Hypothalamus (tissue), 51 donors: ENCODE measurements at places on chromosomes 16 and 17.

GRCh38 chr16:27779641-27780164, 229.8 kb downstream of the KATNIP start:
- no peak for DNase-seq

DNA sequence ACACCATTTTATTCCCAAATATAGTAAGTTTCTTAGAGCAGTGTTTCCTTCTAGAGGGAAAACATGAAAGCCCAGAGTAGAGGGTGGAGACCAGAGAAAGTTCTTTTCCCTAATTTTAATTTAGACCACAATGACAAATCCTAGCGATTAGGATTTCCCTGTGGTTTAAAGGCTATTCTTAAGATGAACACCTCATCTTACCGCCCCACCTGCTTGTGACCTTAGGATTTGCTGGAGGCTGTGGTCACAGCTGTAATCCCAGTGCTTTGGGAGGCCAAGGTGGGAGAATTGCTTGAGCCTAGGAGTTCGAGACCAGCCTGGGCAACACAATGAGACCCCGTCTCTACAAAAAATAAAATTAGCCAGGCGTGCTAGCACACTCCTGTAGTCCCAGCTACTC, 51.1 kb downstream of the GPRC5B start:
- no peak for DNase-seq

- no peak for DNase-seq
Observed at GRCh38 chr17:62597920-62598319, 29.6 kb upstream of the MRC2 start.

GRCh38 chr16:12589676-12590075, 214.0 kb downstream of the CPPED1 start:
- no peak for DNase-seq

GRCh38 chr17:19264268-19264667, 27.1 kb downstream of the EPN2 start:
- no peak for DNase-seq

- DNase-seq, result no peak
Observed at GRCh38 chr16:50437769-50438437, 69.1 kb upstream of the BRD7 start.

- DNase-seq, result no peak
Observed at GRCh38 chr17:77403854-77404253, 263.1 kb downstream of the SEC14L1 start.

GRCh38 chr17:32596628-32597027, 109.8 kb downstream of the CDK5R1 start:
- DNase-seq, result no peak

- no peak for DNase-seq
Observed at GRCh38 chr17:36089888-36090836, at the start of gene CCL3. Gene CCL3, minus strand, starts transcription at chr17:36090143. Its CDS starts 85 bp downstream, at chr17:36090058.

- no peak for DNase-seq
Observed at GRCh38 chr17:16507918-16508533, 16.0 kb upstream of the LRRC75A start.

- DNase-seq, result no peak
Observed at GRCh38 chr16:86581458-86581857, 3.1 kb downstream of the FOXL1 start.

GRCh38 chr17:35046245-35046644, 17.3 kb downstream of the RFFL start:
- DNase-seq, result no peak

DNA sequence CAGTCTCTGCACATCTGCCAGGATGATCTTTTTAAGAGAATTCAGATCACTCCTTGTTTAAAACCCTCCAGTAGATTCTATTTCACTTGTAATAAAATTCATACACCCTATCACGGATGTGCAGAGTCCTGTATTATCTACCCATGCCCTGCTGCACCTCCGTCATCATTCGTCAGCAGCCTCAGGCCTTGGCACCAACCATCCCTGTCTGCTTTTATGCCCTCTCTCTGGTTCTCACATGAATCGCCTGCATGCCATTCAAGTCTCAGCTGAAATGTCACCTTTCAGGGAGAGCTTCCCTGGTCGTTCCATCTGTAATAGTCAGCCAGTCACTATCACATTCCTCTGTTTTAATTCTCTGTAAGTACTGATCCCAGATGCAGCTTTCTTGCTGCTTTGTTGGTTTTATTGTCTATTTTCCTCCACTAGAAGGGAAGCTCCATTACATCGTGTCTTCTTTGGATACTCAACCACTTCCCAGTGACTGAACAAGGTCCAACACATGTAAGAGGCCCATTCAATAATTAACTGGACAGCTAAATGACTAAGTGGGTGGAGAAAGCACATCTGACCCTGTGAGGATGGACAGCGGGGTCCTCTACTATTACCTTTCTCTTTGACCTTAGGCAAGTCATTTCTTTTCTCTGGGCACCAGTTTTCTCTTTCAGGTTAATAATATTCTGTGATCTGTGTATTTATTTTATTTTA, 81.2 kb upstream of the GOT2 start:
- DNase-seq, result no peak

DNA sequence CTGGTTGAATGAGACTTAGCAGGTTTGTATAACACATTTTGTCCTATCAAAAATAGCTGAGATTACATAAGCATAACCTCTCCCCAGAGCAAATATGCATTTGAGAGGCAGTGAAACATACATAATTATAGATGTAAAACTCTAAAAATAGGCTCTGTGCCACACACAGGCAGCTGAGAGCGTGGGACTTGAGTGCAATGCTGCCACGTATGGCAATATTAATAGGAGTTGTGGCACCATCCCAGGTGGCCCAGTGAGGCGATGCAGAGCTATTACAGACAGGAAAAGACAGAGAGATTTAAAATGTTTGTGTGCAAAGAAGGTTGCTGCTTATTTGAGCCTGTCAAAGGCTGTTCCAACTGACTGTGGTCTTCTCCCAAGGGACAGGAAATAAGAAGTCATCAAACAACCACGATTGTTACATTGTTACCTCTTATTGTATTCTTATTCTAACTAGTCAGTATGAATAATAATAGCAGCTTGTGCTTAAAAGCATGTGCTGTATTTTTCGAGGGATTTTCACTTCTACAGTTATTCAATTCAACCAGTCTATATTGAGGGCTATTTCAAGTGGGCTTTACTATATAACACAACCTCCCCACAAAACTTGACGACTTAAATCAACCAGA, 116.5 kb downstream of the SALL1 start:
- DNase-seq, result no peak

DNA sequence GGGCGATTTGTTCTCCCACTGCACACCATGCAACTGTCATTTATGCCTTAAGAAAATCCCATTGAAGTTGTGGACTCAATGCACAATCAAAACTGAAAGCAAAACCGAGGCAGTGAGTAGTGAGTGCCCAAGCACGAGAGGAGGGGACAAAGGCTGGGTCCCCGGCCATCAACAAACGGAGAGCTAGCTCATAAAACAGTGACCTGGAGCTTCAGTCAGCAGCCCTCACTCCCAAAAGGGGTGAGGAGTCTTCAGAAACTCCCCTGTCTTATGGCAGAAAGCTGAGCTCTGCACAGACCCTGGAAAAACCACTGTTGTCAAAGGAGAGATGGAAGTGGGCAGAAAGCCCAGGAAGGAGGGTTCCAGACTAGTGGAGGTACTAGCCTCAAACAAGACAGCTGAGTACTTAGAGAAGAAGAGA, 96.9 kb downstream of the ADCY9 start:
- DNase-seq, result no peak

- no peak for DNase-seq
Observed at GRCh38 chr16:19127674-19128131, 13.9 kb downstream of the ITPRIPL2 start.

GRCh38 chr17:58684003-58684402, 7.8 kb downstream of the TEX14 start:
- DNase-seq, result no peak

DNA sequence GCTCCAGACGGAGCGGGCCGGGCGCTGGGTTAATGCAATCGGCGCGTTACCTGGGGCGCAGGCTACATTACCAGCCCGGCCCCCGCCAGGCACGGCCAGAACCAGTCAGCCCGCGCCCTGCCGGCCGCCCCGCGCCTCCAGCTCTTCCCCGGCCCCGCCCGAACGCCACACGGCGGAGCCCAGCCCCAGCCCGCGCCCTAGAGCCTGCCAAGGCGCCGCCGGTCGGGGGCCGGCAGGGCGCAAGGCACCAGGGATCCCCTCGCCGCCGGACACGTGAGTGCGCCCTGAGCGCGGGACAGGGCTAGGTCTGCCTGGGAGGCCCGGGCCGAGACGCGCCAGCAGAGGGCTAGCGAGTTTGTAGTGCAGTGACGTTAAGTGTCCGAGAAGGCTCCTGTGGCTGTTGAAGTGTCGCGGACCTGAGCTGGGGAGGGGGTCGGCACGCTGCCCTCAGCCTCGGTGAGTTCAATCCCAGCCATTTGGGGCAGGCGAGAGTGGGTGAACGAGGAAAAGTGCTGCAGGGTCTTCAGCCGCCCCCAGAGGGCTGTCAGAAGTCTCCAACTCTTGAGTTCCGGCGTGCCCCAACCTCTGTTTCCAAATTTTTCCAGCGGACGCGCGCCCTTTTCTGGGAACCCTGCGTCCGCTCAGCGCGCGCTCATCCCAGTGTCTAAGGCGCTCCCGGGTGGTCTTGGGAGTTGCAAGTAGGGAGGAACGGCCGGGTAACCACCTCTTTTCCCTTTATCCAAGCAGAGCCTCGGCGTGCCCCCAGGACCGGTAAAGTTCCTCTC, at the start of gene SLC6A2:
TSS of gene SLC6A2 (plus strand) at position 92 of the 785 bp plus-strand sequence. CDS start 707 bp downstream, outside the sequence.
- no peak for DNase-seq

DNA sequence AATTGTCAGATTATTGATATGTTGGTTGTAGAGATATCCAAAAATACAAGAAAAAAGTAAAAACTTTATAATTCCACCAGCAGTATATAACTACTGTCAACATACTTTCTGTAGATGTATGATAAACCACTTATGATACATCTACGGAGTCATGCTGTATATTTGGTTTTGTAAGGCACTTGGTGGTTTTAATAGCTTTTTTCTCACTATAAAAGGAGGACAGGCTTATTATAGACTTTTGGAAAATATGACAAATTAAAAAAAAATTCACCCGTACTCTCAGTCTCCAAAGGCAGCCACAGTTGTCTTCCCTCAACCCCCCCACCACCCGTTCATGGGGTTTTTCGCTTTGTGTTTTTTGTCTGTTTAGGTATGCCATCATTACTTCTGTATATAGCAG, 14.8 kb downstream of the RAI1 start:
- DNase-seq, result no peak

GRCh38 chr17:41799366-41799765, 12.4 kb downstream of the P3H4 start:
- DNase-seq, result no peak

- DNase-seq, result no peak
Observed at GRCh38 chr16:69313469-69313868, 2.3 kb downstream of the VPS4A start.

GRCh38 chr17:12402963-12403622, 262.6 kb upstream of the MYOCD start:
- DNase-seq, result no peak

- no peak for DNase-seq
Observed at GRCh38 chr17:44775838-44776621, 17.2 kb downstream of the ADAM11 start.

- no peak for DNase-seq
Observed at GRCh38 chr16:11078812-11079459, 134.6 kb downstream of the CLEC16A start.

DNA sequence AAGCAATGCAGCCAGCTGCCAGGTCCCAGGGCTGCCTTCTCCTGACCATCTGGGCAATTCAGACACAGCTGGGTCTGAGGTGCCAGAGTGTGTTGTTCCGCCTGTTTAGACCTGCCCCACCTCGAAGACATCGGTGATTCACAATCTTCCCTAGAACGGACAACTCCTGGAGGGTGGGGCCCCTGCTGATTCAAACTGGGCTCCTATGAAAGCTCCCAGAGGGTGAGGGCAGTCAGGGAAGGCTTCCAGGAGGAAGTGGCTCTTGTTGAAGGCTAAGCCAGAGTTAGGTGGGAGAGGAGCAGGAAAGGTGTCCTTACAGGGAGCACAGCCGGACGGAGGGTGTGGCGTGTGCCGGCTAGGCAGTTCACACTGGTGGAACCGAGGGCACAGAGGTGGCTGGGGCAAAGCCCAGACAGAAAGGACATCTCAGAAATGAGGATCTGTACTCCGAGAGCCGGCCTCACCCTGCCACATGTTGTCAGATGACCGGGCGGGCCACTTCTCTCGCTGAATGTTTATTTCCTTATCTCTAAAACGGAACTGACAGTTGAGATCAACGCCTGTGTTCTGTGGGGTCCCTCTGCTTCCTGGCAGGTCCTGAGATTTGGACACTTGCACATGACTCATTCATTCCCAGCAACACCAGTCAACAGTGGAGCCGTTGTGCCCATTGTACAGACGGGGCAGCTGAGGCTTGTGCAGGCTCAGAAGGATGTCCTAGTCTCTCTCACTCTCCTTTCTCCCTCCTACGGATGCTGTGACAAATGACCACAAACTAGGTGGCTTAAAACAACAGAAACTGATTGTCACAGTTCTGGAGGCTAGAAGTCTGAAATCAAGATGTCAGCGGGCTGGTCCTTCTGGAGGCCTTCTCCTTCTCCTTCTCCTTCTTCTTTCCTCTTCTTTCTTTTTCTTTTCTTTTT, 26.9 kb upstream of the LITAF start:
- DNase-seq, result peak; percentile 29

DNA sequence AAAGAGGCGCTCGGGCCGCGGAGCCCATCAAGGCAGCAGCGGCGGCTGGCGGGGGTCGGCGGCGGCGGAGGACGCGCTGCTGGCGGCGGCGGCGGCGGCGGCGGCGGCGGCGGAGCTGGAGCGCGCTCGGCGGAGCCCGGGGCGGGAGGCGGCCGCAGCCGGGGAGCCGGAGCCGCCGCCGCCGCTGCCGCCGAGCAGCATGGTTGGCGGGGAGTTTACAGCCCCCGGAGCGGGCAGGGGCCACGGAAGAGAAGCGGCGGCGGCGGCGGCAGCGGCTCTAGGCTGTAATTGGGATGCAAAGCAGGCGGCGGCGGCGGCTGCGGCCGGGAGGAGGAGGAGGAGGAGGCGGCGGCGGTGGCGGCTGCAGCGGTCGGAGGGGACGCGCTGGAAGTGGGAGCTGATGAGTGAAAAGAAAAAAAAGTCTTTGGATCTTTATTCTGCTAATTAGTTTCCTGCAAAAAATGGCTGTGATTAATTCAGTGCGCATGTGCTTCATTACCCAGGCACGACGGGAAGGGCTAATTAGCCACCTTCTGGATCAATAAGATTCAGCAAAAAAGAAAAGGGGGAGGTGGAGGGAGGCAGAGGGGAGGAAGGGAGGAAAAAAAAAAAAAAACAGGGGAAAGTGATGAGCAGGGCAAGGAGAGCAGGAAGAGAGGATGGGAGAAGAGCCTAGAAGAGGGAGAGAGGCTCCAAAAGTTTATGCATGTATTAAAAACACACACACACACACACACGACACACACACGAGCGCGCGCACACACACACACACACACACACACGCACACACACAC, 10.9 kb upstream of the ZFHX3 start:
- peak; percentile 34 for DNase-seq

- DNase-seq, result no peak
Observed at GRCh38 chr17:8922928-8923327, 42.6 kb downstream of the PIK3R5 start.

GRCh38 chr16:64907844-64908243, 214.0 kb downstream of the CDH11 start:
- no peak for DNase-seq
